AG09319 (cell line): ENCODE measurements at places on chromosomes 2 and 18.

GRCh38 chr2:102518170-102518569, 45.1 kb downstream of the SLC9A4 start:
- DNase-seq: no peak

DNA sequence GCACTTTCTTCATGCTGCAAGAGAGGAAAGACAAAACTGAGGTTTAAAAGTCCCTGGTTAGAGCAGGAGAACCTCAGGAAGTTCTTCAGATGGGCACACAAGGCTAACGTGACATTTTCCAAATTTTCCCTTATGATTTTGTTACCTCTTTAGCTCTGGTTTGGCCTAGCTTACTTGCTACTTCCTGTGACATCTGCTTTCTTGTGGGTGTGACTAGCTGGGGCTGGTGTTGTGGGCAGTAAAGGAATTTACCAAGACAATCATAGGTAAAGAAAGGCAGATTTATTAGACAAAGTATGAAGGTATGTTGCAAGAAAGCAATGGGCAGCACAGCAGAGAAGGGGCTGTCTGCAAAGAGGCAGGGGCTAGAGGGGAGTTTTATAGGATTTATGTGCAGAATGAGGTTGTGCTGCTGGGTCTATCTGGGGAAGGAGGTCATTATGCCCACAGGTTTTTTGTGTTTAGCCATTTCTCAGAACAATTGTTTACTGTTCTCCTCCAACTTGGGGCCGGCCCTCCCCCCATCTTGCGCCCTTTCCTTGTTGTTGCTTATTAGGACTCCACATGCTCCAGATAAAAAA, 6.7 kb upstream of the TNP1 start:
- DNase-seq: no peak

DNA sequence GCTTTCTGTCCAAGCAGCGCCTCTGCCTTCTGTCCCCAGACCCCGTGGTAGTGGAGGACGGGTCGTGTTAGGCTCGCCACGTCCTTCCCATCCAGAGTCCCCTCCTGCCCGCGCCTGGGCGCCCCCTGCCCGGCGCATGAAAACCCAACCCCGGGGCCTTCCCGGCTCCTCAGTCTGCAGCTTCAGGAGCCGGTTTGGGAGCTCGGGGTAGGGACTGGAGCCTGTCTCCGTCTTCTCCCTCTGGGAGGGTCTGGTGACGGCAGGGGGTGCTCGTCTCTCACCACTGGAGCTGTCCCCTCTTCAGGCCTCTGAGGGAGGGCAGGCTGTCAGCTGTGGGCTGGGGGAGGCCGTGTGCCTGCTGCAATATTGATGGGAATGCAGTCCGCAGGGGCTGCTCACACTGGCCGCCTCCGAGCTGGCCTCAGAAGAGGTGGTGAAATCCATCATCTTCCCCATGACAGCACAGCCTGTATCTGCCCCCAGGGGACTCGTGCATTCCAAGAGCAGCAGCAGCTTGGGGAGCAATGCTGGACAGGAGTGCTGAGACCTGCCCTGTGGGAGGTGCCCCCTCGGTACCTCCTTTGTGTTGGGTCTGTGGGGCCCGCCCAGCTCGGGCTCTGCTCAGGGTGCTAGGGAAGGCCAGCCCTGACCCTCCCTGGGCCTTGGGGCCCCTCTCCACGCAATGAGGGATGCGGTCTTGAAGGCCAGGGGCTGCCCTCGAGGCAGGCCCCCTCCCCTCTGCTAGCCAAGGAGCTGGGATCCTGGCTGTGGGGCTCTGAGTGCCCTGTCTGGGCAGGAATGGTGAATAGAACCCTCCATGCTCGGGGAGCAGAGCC, 17.8 kb upstream of the KLHL30 start:
- DNase-seq: no peak

DNA sequence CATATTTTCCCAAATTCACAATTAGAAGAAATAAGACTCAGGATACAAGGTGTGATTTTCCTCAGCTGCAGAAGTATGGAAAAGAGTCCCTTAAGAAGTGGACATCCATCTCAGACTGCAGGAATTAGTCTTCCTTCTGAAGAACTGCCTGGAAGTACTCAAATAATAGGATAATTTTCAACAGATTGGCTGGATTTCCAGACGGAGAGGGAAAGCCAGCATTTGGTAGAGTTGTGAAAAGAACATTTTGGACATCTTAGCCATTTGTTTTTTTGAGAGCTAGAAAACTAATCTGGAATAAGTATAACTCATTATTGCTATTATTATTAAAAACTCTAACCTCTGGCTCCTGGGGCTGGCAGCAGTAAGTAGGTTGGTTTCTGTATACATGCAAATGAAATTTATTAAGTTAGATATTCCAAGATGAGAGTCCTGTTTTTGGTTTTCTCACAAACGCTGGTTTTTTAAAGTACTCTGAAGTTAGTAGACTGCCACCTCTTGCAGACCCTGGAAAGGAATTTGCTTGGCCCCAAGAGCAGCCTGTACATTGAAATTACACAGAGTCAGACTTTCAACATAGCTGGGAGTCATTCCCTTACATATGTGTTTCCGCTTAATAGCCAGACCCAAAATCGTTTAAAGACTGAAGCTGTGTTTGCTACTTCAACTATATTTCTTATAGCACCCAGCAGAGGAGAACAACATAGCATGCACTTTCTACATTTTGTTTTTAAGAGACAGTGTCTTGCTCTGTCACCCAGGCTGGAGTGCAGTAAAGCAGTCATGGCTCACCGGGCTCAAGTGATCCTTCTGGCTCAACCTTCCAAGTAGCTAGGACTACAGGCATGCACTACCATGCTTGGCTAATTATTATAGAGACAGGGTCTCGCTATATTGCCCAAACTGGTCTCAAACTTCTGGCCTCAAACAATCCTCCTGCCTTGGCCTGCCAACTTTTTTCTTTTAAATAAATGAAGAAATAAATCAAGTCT, 142.4 kb downstream of the THADA start:
- no peak for DNase-seq

GRCh38 chr2:206275312-206276055, 1.0 kb downstream of the ZDBF2 start:
- DNase-seq: no peak

DNA sequence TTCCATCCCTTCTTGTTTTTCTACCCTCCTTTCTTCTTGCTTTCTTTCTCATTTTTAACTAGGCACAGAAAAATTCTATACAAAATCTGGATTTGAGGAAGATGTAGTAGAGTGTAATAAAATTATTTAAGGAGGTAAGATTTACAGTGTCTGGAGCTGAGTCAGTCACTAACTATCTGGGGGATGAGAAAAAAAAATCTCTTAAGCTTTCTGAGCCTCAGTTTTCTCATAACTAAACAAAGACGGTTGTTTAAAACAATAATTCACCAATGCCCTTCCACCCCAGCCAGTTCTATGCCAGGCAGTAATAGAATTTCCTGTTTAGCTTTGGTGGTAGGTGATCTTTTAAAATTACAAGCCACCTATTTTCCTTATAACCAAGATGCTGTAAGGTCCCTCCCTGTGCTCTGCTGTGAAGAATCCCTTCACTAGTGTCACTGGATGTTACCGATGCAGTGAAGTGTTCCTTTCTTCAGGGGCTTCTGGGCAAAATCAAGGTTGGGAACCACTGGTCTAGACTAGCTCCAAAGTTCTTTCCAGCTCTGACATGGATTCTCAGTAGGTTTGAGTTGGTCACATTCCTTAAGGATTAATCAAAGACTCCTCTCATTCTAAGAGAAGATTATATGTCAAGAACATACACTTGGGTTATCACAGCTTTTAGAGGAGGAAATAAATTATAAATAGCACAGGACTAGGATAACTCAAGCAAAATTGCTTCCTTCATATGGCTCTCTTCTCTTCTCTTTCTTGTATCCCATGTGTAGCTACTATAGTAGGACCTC, 289.0 kb downstream of the CDH2 start:
- no peak for DNase-seq

DNA sequence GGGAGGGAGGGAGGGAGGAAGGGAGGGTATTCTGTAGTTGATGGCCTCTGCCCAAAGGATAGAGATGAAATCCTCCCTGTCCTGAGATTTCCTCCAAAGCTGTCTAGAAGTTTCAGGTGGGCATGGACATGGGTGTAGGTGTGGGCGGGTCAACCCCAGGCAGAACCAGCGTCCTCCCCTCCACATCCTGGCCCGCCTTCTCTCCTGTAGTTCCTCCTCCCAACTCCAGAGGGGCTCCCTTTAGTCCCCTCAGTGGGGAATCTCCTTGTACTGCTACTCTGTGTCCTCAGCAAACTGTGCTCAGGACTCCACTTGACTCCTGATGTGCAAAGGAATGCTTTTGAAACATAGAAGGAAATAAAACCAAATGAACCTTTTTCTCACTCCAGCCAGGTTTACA, 88.1 kb downstream of the MRPS9 start:
- no peak for DNase-seq

DNA sequence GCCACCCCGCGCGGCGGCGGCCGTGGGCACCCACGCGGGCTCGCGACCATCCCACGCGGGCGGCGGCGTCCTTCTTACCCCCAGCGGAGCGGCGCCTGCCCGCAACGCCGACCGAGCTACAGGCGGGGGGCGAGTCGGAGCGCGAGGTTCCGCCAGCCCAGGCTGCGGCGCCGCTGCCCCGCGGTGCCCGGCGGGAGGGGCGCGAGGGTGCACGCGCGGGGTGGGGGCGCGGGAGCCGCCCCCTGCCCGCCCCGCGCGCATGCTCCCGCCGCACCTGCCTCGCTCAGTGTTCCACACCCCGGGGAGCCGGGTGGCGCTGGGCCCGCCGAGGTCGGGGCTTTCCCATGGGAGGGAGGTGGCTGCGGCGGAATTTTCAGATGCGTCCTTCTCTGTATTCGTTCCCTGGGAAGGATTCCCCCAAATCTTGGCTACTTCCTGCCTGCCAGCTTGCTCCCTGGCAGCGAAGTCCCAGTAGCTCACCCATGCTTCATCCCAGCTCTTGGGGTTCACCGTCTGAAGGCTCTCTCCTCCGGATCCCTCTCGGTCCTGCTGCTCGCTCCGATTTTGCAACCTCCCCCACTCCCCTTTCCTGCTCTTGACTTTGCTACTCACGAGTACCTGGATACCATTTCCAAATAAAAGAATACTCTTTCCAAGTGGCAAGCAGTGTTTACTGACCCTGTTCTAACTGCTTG, at the start of gene L3MBTL4:
Gene L3MBTL4, minus strand, starts transcription at position 189 of the 695 bp plus-strand sequence. CDS start 103,286 bp downstream, outside the sequence.
- DNase-seq: no peak

DNA sequence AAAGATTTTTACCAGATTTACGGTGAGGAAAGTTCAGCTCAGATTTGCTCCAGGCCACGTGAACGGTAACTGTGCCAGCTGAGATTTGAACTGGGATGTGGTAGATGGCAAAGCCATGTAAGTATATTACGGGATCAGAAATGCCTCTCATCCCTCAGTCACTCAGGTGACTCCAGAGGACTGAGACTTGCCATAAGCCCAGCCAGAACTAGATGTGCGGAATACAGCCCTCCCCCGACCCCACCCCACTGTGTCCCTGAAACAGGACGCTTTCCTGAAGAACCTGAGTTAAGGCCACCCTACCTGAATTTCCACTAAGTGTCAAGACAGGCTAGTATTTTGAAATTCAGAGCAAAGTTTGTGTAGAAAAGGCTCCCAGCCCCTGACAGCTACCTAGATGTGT, 1.3 kb upstream of the FHL2 start:
- no peak for DNase-seq
